ENCODE measurements at places on chromosomes 6 and 20. TPM values are rescaled to one million over a fixed set of nuclear protein-coding genes. Genes with fewer than 3 reads are reported as not detected.

Gene PLCB4
- total RNA-seq: not detected

Gene NRN1
- 1.7 TPM for total RNA-seq

Gene GJA10
- total RNA-seq: 0.35 TPM

Gene SDCBP2
- 2.1 TPM for total RNA-seq

Gene TGM2
- 0.35 TPM for total RNA-seq

Gene BPIFB2
- not detected for total RNA-seq

Gene C20orf204
- total RNA-seq: 17.5 TPM

Gene FNDC1
- not detected for total RNA-seq

Gene TREML2
- 1.9 TPM for total RNA-seq

Gene POU5F1
- not detected for total RNA-seq

Gene ALDH8A1
- 0.84 TPM for total RNA-seq

Gene LY6G6F
- not detected for total RNA-seq

Gene ULBP3
- 1.4 TPM for total RNA-seq

Gene KCNK16
- total RNA-seq: not detected

Gene HLA-DPB1
- 150 TPM for total RNA-seq

Gene HLA-DOA
- 11.8 TPM for total RNA-seq

Gene AVP
- total RNA-seq: not detected

Gene KIAA0408
- 9.9 TPM for total RNA-seq

Gene UBR2
- 27.5 TPM for total RNA-seq

Gene BPHL
- 5.3 TPM for total RNA-seq

Gene ABHD12
- total RNA-seq: 27.9 TPM

Gene CDS2
- total RNA-seq: 62.2 TPM

Gene NRSN1
- total RNA-seq: not detected

Gene CLPSL2
- not detected for total RNA-seq

Gene RSPH3
- total RNA-seq: 2.1 TPM

Gene DSP
- 0.09 TPM for total RNA-seq

Gene PROKR2
- total RNA-seq: not detected

Gene TRIM15
- not detected for total RNA-seq

Gene EXOC2
- total RNA-seq: 34.6 TPM

Gene MRAP2
- not detected for total RNA-seq

Gene ANKRD66
- total RNA-seq: not detected

Gene TPX2
- 148 TPM for total RNA-seq
